ENCODE measurements at places on chromosomes 2 and 18. TPM values are rescaled to one million over a fixed set of nuclear protein-coding genes. Genes with fewer than 3 reads are reported as not detected.

The RPL37A gene
- 2,378 TPM for total RNA-seq

The NCKAP5 gene
- total RNA-seq: not detected

The CPLX4 gene
- total RNA-seq: not detected

The TUBA4B gene
- total RNA-seq: not detected

The GPC1 gene
- 302 TPM for total RNA-seq

The ARL4C gene
- 51.3 TPM for total RNA-seq

The LIPG gene
- total RNA-seq: 30.9 TPM

The TRIM43 gene
- not detected for total RNA-seq

The AKAIN1 gene
- not detected for total RNA-seq

The GAL3ST2 gene
- 3.9 TPM for total RNA-seq

The ALKAL2 gene
- total RNA-seq: not detected

The SLC19A3 gene
- total RNA-seq: 4.5 TPM

The AP1S3 gene
- 73.3 TPM for total RNA-seq

Measured in PC-9 (cell line).